ENCODE measurements at places on chromosomes 1 and 21. TPM values are rescaled to one million over a fixed set of nuclear protein-coding genes. Genes with fewer than 3 reads are reported as not detected.

GRCh38 chr1:23709229-23709628 is 17.6 kb downstream of the RPL11 start:
- no peaks in the 10 kb centered on the region for H3K27me3 ChIP-seq
- H3K36me3 ChIP-seq = no peaks in the 10 kb centered on the region
- no peak overlapping the region for H3K27ac ChIP-seq

DNA sequence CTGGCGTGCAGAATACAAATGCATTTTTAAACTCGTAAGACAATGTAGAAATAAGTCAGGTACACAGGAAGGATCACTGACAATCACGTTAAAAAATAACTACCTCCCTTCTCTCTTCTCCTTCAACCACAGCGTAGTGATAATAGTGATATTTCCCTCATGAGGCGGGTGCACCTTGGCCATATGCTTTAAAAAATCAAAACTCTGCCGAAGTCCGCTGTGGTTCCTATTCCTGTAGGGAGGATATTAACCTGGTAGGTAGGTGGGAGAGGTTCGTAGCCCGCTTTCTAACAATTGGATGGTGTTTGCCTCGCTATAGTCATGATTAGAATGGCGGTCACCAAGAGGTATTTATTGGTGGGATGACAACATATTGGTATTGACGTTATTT is 732 bp downstream of the GREM2 start:
- no peak overlapping the region for H3K27ac ChIP-seq
- peak overlapping the region; percentile 45 for H3K4me3 ChIP-seq
- H3K4me1 ChIP-seq = no peaks in the 10 kb centered on the region

- H3K36me3 ChIP-seq = no peaks in the 10 kb centered on the region
- DNase-seq = no peak
- H3K27ac ChIP-seq = no peak overlapping the region
- no peaks in the 10 kb centered on the region for H3K4me1 ChIP-seq
- H3K4me3 ChIP-seq = no peak overlapping the region
These were observed 11.9 kb upstream of the VAV3 start for GRCh38 chr1:107976836-107977235.

GRCh38 chr21:40610345-40610744 is 236.6 kb downstream of the DSCAM start:
- H3K27me3 ChIP-seq = no peaks in the 10 kb centered on the region
- no peaks in the 10 kb centered on the region for H3K36me3 ChIP-seq
- no peaks in the 10 kb centered on the region for H3K4me1 ChIP-seq
- H3K27ac ChIP-seq = no peak overlapping the region

DNA sequence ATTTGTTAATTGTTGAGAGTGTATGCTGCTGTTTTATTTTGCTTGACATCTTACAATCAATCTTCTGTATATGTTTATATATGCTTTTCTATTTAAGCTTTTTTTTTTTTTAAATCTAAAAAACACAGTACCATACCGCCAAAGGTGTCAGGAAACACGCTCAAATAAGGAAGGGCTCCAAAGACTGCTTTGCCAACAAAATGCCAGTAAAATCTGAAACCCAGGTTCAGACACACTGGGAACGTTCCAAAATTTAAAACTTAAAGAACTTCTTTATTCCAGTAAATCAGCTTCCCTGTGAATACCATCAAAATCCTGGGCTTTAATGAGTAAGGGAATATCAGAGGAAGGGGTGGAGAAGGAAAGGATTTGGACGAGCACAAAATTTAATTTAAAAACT is 87.3 kb downstream of the SIM2 start:
- H3K27ac ChIP-seq = no peak overlapping the region
- H3K4me3 ChIP-seq = no peak overlapping the region
- no peaks in the 10 kb centered on the region for H3K27me3 ChIP-seq
- DNase-seq = no peak

The OR2L13 gene
- not detected for total RNA-seq

The AK5 gene
- total RNA-seq = 1.1 TPM

Data from colonic mucosa (tissue), 4 donors.